Body of pancreas (tissue), 4 donors: ENCODE measurements at places on chromosomes 7 and 10.

DNA sequence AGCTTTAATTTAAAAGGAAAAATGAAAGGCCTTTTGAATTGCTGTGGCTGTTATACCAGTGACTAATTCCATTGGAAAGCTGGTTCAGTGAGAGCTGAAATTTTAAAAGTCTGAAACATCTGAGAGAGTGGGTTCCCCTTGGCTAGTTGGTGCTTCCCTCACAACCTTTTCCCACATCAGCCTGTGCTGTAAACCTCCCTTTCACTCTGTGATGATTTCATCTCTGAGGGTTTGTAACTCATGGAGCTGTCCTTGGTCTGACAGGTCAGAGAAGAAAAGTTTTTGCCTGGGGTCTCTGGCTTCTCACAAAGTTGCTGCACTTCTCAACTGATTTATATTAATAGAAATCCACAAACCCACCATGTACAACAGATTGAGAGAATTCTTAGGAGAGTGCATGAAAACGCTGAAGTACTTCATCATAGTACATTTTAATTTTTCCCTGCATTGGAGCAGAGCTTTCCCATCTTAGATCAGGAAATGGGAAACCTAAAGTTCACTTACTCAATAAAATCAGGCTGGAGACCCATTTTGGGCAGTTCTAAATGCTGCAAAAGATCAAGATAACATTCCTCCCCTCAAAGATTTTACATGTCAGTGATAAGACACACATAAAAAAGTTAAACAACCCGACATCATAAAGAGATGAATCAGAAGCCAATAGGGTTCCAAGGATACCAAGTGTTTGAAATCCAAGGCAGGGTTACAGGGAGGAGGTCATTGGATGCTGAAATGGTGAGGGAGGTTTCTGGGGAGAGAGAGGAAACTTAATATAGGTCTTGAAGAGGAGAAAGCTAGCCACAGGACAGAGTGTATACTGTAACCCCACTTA is 157.0 kb upstream of the MKLN1 start:
- DNase-seq = no peak

DNA sequence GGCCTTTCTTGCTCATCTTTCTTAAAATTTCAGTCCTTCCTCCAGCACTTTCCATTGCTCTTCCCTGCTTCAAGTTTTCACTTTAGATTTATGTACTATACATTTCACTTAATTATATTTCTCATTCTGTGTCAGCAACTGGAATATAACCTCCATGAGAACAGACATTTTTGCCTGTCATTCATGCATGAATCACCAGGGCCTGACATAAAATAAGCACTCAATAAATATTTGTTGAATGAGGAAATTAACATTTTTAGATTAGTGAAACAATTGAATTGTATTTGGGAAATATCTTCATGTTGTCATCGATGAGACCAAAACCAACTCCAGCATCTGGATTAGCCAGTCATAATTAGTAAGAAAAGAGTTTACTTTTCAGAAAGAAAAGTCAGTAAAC is 6.1 kb downstream of the SAMD9L start:
- no peak for DNase-seq

DNA sequence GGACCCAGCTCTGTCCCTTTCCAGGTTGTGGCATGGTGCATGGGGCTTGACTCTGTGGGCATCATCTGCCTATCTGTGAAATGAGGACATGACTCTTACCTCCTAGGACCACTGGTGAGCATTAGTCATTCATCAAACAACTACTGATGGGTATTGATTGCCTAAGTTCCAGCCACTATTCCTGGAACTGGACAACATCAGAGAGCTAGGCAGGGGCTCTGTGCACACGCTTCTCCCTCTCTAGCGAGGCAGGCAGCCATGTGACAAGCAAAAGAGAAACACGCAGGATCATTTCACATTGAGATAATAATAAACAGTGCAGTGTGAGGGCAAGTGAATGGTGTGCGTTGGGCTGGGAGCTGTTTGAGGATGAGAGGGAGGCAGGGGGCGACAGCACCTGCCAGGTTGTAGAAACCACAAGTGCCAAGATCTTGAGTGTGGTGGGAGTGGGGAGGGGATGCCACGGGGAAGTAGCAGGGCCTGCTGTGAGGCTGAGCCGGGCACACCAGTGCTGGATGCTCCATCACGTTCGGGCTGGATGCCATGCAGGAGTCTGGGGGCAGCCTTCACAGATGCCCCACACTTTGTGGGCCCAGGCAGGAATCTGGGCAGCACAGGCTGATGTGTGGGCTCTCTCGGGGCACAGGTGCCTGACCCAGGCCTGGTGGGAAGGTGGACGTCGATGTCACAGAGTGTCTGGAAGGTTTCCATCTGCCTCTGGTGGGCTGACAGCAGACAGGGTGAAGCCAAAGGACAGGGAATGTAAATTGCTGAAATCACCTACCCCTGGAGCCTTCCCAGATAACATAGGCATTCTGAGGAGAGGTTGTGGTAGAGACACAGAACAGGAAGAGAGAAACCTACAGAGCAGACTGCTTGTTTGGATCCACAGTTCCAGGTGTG is 405.5 kb downstream of the RPS24 start:
- DNase-seq = peak; percentile 6

- no peak for DNase-seq
Observed at GRCh38 chr10:50857579-50857978, 27.8 kb downstream of the A1CF start.
